Femur (tissue), 1 donor: ENCODE measurements at places on chromosomes 5 and 9.

GRCh38 chr9:84945878-84946538 lies 276.5 kb downstream of the NTRK2 start:
- DNase-seq, result no peak

- DNase-seq, result no peak
These were observed 92.6 kb downstream of the CHSY3 start for GRCh38 chr5:129996896-129997295.

GRCh38 chr5:5340206-5340729 lies 82.2 kb upstream of the ICE1 start:
- DNase-seq, result peak; percentile 78

DNA sequence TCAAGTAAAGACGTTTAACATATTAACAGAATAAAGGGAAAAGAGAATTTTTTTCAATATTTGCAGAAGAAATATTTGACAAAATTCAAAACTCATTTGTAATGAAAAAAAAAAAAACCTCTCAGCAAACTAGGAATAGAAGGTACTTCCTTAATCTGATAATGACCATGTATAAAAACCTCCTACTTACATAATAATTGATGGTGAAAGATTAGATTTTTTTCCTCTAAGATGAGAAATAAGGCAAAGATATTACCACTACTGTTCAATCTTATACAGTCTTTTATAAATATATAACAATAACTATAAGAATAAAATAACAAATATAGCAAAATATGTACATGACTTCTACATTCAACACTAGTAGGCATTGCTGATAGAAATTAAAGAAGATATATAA lies 424.6 kb upstream of the KLF4 start:
- no peak for DNase-seq

- DNase-seq, result no peak
These were observed 45.4 kb upstream of the CAST start for GRCh38 chr5:96616801-96617200.

- DNase-seq, result no peak
These were observed 79.7 kb upstream of the OSMR start for GRCh38 chr5:38766151-38766550.

DNA sequence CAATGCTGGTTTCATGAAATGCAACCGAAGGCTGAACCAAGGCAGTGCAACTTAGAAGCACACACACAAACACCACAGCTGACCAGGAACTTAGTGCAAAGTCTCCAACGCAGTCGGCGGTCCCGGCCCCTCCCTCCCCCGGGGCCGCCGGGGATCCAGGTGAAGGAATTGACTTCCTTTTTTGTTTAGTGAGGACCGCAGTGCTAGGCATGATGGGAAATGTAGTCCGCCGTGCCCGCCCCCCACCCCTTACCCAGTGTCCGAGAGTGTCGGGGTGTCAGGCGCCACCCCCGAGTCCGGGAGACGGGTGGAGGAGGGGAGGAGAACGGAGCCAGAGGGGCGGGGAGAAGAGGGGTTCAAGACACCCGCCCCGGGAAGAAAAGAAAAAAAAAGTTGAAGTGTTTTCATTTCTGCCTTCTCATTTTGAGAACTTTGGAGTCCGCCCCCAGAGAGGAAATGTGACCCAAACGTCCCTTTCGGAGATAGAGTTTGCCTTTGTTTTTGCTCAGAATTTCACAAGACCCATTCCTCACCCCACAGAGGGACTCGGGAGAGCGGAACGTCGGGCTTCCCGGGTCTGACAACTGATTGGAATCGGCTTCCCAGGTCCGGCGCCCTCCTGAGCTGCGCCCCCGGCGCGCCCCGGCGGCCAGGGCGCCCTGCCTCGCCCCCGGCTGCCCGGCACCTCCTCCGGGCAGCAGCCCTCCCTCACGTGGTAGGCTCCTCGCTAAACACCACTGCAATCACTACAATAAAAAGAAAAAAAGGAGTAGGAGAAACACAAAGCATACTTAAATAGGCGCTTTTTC lies 2.0 kb downstream of the IER5L start:
- peak; percentile 94 for DNase-seq

DNA sequence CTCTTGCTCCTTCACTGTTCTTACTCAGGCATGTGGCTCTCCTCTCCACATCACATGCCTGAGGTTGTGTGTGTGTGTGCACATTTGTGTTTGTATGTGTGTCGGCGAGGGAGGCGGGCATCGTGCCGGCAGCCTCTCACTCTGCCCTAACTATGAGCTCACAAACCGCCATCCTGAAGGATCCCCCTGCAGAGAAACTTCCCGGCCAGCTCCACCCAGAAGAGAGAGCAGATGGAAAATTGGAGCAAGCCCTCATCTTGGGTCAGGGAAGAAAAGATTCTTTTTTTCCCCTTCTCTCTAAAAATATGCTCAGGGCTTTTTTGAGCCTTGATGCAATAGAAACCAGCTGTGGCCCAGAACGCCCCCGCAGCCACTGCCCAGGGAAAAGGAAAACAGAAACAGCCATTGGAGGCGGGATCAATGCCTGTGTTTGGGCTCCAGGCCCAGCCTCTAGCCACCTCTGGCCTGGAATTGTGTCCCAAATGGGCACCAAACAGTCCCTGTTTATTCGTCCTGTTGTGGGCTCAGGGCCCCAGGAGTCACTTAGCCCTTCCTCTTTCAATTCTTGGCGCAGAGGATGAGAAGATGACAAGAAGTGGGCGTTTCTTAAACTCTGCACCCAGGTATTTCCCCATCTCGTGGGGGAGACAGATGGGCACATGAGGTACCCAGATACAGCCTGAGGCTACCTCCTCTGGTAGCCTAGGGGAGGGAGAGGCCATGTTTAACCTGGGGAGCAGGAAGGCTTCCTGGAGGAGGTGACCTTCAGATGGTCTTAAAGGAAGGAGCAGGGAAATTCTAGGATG lies 151.5 kb downstream of the RGS3 start:
- DNase-seq, result peak; percentile 94

DNA sequence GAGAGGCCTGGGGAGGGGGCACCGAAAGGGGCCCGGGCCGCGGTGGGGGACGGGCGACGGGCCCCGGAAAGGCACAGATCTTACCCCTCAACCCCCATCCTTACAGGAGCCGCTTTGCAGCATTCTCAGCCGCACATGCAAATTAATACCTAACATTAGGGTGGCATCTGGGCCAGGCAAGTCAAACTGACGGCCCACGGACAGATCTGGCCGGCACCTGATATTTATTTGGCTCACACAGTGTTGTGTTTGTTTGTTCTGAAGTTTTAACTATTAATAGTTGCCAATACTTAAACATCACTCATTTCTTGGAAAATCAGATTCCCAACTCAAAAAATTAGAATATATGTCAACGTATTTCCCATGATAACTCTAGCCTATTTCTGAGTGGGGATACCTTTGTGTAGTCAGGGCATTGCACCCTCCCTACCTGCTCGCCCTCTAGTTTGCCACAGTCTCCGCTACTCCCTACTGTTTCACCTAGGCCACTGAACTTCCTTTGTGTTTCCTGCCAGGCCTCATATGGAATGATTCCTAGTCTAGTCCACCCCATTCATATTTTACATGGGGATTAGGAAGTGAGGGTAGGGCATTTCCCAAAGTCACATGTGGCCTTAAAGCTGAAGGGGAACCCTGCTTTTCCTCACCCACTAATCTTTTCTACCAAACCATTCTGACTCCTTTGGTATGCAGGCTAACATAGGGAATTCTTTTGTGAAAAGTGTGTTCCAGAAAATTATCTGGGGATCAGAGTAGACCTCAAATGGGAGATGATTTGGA lies 71.9 kb upstream of the LARP1 start:
- DNase-seq, result no peak

DNA sequence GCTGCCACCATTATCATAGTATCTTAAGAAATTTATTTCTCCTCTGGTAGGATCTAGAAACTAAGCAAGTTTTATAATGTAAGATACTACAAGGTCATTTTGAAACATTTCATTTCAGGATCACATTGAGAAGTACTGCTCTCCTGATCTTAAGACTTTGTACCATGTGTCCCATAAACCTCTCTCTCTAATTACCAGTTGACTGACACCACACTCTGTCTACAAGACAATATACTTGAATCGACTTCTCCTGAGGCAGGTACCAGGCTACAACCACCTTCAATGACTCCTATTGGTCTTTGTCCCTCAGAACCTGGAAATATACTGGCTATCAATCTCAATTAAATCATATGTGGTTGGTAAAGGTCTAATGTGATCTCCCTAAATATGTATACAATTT lies 597.0 kb downstream of the PTPRD start:
- no peak for DNase-seq

GRCh38 chr5:7073666-7074065 lies 322.3 kb upstream of the ADCY2 start:
- no peak for DNase-seq

DNA sequence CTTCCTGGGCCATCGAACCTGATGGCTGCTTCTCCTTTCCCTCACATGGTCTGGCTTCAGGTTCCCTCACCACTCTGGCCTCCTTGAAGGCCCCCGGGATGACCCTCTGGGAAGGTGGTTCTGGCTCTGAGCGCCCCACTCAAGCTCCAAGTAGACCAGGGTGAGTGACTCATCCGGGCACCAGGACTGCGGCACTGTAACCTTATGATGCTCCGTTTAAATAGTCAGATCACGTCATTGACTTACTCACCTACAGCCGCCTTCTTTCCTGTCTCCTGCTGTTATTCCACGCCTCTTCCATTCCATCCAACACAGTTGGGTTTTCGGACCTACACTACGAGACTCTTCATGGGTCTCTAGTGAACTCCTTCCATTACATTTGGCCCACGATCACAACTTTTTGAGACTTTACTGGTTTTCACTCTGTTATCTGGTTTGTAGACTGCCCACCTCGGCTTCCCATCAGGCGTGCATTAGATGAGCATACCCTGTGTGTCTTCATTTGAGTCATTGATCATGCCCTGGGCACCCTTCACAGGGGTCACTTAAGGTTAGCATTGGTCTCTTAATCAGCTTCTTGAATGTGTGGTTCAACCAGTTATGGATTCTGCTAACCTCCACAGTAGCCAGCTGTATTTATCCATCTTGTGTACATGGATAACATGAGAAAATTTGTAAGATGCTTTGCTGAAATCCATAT lies 138.8 kb upstream of the LMX1B start:
- DNase-seq, result no peak

DNA sequence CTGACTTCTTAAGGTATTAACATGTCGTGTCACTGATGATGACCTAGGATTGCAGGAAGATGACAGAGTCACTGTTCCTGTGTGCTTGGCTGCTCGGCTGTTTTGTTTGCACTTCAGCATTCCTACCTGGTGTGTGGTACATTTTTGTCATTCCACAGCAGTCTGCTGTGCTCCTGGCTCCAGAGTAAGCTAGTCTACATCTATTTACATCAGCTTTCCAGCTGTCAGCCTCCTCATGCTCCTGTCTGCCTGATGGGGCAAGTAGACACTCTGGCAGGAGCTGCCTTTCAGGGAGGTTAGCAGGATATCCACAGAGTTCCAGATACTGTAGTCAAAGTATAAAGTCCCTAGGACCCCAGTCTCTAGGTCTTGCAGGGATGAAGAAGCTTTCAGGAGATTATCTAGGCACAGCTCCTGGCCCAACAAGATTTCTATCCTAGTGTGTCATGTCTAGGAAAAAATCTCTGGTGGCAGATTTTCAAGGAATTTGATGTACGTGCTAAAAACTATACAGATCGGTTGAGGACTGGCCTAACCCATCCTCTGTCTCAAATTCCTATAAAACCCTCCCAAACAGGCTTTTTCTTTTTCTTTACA lies 28.4 kb downstream of the RUSC2 start:
- DNase-seq, result peak; percentile 25

DNA sequence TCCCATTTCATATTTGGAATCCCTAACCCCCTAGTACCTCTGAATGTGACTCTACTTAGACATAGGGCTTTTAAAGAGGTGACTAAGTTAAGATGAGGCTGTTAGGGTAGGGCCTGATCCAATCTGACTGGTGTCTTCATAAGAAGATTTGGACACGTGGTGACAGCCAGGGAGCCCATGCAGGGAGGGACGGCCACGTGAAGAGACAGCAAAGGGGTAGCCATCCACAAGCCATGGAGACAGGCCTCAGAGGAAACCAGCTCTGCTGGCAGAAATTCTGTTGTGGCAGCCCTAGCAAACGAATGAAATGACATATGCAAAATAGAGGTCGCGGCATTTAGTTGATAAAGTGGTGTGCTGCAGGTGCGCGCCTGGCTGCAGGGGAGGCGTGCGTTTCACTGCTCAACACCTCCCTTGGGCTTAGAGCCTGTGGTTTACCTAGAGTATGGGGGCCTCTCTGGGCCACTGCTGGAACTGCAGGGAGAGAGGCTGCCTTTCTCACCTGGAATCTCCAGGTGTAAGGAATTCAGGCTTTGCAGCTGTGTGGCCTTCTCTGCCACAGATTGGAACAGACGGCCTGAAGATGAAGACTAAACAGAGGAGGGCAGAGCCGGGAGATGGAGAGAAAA lies 7.1 kb upstream of the AFAP1L1 start:
- DNase-seq, result no peak

DNA sequence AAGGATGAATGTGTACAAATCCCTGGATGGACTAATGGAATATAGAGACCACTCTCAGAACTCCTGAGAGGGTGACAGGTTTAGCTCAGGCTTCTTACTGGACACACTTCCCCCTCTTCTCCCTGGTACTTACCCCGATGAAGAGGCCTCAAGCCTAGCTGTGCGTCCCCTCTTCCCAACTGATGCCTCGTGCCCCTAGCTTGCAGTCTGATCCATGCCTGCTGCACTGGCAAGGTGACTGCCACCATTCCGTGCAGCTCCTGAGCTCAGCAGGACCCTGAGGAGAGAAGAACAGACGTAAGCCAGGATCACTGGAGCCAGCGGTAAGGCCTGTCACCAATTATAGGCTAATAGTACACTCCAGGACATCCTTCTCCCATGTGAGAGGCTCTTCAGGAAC lies 5.5 kb upstream of the STOML2 start:
- no peak for DNase-seq

DNA sequence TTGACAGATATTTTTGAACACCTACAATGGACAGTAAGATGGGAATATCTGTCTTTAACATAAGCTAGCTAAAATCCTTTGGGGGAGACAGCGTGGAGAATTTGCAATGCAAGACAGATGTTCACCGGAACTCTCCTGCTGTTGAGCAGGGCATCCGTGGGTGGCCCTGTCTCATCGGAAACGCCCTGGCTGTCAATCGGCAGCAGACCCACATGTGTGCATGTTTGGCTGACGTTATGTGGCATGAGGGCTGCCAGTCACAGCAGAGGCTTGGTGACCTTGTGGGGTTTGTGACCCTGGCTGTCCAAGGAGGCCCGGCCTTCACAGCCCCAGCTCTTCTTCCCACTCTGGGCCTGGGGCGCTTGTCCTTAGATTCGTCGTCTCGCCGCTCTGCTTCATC lies 129.7 kb upstream of the OTULINL start:
- DNase-seq, result no peak

DNA sequence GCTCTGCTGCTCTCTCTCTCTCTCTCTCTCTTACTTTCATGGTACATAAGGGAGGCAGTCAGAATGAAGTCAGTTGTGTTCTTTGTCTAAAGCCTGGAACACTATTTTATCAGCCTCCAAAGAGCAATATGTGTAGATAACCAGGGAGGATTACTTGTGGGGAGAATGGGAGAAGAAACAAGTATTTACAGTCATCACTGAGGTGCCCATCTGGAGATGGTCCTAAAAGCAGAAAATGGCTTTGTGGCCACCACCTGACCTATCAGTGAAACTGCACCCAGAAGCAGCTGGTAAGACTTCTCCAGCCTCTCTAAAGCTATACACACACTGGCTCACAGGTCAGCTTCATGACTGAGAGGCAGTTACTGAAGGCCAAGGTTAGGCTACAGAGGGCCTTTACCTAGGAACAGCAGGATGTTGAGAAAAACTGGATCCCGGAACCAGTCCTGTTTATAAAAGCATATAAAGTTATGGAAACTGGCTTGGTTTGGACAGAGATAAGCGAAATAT lies 75.1 kb downstream of the MRPS27 start:
- no peak for DNase-seq

- DNase-seq, result no peak
These were observed 1038.6 kb upstream of the DMAC1 start for GRCh38 chr9:8838136-8838535.
